Heart right ventricle (tissue), 16 donors: ENCODE measurements at places on chromosomes 6 and 20. TPM values are rescaled to one million over a fixed set of nuclear protein-coding genes. Genes with fewer than 3 reads are reported as not detected.

PSORS1C1 gene
- 4.7 TPM for total RNA-seq

ZNF391 gene
- 1.4 TPM for total RNA-seq

MTRF1L gene
- total RNA-seq = 32.2 TPM

MDFI gene
- total RNA-seq = 0.34 TPM

BCAS1 gene
- not detected for total RNA-seq

SPDEF gene
- total RNA-seq = 0.20 TPM

CNR1 gene
- total RNA-seq = 0.61 TPM

PNPLA1 gene
- total RNA-seq = not detected

- no peak overlapping the region for H3K27ac ChIP-seq
- H3K27me3 ChIP-seq = no peaks in the 10 kb centered on the region
- DNase-seq = no peak
- no peaks in the 10 kb centered on the region for H3K4me1 ChIP-seq
- H3K36me3 ChIP-seq = no peaks in the 10 kb centered on the region
Measured at GRCh38 chr20:43572891-43573290, 14.1 kb downstream of the SGK2 start.

DNA sequence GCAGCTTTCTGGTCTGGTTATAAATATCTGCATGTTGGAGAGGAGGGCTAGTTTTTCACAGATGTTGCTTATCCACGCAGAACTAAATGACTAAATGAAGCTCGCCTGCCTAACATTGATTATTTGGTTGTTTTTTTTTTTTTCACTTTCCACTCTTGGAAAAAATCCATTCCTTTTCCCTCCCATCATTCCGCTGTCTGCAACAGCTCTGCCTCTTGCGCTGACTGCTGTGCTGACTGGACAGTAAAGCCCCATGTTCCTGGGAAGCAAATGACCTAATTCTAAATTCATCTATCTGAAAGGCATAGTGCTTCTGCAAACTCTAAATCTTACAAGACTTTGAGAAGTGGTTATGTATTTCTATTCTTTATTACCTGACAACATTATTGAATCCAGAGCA is 255.5 kb upstream of the PLN start:
- H3K4me1 ChIP-seq = peaks cover 20% of the 10 kb centered on the region
- H3K27me3 ChIP-seq = no peaks in the 10 kb centered on the region
- H3K36me3 ChIP-seq = no peaks in the 10 kb centered on the region
- DNase-seq = no peak
- no peak overlapping the region for H3K27ac ChIP-seq

GRCh38 chr6:136803608-136804007 is 11.3 kb upstream of the MAP3K5 start:
- no peaks in the 10 kb centered on the region for H3K4me1 ChIP-seq
- no peaks in the 10 kb centered on the region for H3K27me3 ChIP-seq
- H3K4me3 ChIP-seq = no peak overlapping the region
- DNase-seq = no peak
- no peak overlapping the region for H3K27ac ChIP-seq

- peak; percentile 32 for DNase-seq
- H3K4me3 ChIP-seq = no peak overlapping the region
- H3K4me1 ChIP-seq = no peaks in the 10 kb centered on the region
- H3K27ac ChIP-seq = peak overlapping the region; percentile 66
Measured at GRCh38 chr6:74075323-74075722, 379.3 kb downstream of the CD109 start.

- peak; percentile 51 for DNase-seq
- peak overlapping the region; percentile 70 for H3K27ac ChIP-seq
- no peak overlapping the region for H3K4me3 ChIP-seq
- peaks cover 28% of the 10 kb centered on the region for H3K4me1 ChIP-seq
Measured at GRCh38 chr20:59221049-59221706, 57.6 kb downstream of the ZNF831 start.

DNA sequence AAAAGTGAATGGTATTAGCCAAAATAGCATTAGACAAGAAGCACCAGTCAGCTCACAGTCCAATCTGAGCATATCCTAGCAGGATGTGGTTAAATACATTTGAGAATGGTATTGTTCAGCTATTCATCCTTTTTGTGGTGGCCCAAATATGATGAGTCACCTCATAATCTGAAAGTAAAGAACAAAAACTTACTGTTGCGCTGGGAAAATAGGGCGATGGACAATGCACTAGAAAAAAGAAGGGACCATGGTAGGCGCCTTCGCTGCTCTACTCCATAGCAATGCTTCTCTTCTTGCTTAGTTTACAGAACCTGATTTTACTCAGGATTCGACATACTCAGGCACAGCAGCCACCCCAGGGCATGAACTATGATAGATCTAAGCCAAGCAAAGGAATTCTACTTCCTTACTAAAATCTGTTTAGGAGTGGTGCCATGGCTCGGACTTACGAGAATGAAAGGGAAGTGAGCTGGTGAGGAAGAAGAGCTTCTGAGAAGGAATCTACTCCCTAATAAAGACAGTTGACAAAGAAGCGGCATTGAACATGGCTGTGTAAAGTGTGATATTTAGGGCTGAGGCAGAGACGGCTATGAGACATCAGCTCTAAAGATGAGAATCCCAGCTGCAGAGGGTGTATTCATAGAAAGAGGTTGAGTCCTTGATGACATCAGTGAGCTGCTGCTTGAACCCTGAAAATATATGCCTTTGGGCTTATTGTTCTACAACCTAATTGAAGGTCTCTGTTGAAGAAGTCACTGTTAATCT is 16.6 kb upstream of the FBXO9 start:
- no peak for DNase-seq
- H3K36me3 ChIP-seq = no peaks in the 10 kb centered on the region
- H3K27ac ChIP-seq = no peak overlapping the region
- no peak overlapping the region for H3K4me3 ChIP-seq
- H3K27me3 ChIP-seq = no peaks in the 10 kb centered on the region

GRCh38 chr20:46523108-46523507 is 9.7 kb upstream of the ZNF334 start:
- H3K4me3 ChIP-seq = no peak overlapping the region
- H3K4me1 ChIP-seq = no peaks in the 10 kb centered on the region
- no peak for DNase-seq
- no peaks in the 10 kb centered on the region for H3K36me3 ChIP-seq

DNA sequence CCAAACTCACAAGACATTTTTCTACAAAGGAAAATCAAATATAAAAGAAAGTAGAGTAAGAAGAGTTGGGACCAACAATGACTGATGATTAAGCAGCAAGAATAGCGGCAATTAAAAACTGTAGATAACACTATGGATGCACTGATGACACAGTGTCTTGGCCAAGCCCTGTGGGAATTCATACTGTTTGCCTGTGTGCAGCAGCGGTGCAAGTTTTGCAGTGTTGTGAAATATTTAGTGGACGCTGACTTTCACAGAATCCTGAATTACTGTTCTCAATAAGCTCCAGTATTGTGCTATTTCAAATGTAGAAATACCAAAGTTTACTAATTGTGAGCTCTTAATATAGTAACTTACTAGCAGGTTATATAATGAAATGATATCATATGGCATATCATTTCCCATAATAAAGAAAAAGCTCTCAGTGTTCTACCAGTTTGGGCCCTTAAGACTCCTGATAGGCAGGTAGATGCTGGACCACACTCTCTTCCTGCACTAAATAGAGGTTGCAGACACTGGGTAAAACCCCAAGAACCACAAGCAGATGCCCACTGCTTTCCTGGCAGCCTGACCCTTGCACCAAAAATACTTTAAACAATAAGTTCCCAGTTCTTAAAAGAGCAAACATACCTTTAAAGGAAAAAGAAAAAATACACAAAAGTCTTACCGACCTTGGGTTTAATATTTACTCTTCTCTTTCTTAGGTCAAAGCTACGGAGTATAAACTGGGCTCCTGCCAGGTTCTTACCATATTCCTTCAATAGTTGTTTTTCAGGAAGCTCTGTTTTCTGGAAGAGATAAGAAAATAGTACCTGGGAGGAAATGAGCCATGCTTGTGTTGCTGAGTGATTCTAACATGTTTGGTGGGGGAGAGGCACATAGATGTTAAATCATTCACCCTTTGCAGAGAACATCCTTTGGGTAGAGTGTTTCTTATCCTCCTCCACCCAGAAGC is 41.6 kb downstream of the ANKEF1 start:
- peak overlapping the region; percentile 75 for H3K27ac ChIP-seq
- H3K27me3 ChIP-seq = no peaks in the 10 kb centered on the region
- no peaks in the 10 kb centered on the region for H3K36me3 ChIP-seq
- H3K4me1 ChIP-seq = peaks cover 23% of the 10 kb centered on the region
- H3K4me3 ChIP-seq = no peak overlapping the region

DNA sequence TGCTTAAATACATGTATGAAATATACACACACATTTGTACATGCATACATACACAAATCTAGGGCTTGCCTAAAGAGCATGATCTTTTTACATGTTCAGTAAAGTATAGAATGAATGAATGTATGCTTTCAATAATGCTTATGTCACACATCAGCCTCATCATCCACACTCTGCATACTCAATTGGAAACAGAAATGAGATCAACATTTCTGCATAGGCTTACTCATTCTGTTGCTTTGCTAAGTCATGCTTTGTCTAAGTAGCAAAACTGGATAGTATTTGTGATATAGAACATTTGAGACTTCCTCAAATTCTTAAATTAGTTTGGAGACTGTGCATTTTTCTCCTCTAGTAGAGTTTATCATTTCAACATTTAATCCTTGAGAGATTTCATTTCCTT is 343.3 kb downstream of the ADGRB3 start:
- no peaks in the 10 kb centered on the region for H3K27me3 ChIP-seq
- no peaks in the 10 kb centered on the region for H3K36me3 ChIP-seq
- no peak overlapping the region for H3K27ac ChIP-seq
- DNase-seq = no peak
- no peak overlapping the region for H3K4me3 ChIP-seq

DNA sequence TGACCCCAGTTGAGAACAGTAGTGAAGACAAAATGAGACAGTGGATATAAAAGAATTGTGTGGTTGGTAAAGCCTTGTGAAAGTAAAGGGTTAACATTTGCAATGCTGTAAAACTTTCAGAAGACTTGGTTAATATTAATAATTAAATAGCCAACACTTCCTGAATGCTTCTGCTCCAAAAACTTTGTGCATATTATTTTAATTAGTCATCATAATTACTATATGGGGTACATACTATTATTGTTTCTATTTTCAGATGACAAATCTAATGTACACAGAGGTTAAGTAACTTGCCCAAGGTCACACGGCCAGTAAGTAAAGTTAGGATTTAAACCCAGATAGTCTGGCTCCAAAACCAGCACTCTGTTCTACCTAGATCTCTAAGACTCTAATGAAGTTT is 291.3 kb downstream of the OGFRL1 start:
- no peaks in the 10 kb centered on the region for H3K4me1 ChIP-seq
- H3K4me3 ChIP-seq = no peak overlapping the region
- H3K36me3 ChIP-seq = no peaks in the 10 kb centered on the region
- no peak for DNase-seq

DNA sequence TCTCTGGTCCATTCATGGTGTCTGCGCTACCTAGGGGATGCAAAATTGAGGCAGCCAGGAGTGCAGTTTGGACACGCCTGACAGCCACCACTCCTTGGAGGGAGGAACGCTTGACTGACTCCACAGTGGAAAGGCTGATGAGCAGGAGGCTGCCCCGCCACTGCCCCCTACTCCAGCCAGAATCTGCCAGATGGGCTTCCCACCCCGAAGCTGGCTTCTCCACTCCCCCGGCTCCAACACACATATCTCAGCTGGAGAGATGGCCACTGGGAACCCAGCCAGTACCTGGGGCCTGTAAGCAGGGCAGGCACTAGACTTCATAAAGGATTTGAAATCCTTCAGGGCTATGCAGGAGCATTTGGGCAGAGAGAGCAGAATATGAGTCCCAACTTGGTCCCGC is 51.4 kb upstream of the BLCAP start:
- no peak overlapping the region for H3K4me3 ChIP-seq
- H3K36me3 ChIP-seq = no peaks in the 10 kb centered on the region
- no peak for DNase-seq
- H3K27ac ChIP-seq = no peak overlapping the region
- H3K27me3 ChIP-seq = peaks cover 34% of the 10 kb centered on the region

- peaks cover 15% of the 10 kb centered on the region for H3K4me1 ChIP-seq
- no peak overlapping the region for H3K27ac ChIP-seq
- no peak for DNase-seq
- no peak overlapping the region for H3K4me3 ChIP-seq
- no peaks in the 10 kb centered on the region for H3K36me3 ChIP-seq
Measured at GRCh38 chr6:40413239-40413638, 173.9 kb downstream of the LRFN2 start.

DNA sequence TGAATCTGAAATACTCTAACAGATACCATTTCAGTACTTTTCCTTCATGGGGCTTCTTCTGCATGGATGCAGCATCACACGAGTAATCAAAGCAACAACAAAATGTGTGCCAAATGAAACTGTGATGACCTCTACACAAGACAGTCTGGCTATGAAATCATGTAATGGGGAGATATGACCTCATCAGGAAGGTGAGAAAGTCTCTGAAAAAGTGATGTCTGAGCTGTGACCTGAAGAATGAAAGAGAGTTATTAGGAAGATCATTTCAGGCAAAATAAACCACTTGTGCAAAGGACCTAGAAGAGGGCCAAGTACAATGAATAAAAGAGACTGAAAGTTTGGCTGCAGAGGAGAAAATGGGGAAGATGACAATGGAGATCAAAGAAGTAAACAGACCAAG is 182.8 kb downstream of the PTPRK start:
- DNase-seq = no peak
- no peak overlapping the region for H3K4me3 ChIP-seq
- H3K27ac ChIP-seq = no peak overlapping the region
- no peaks in the 10 kb centered on the region for H3K27me3 ChIP-seq
- no peaks in the 10 kb centered on the region for H3K36me3 ChIP-seq
- peaks cover 37% of the 10 kb centered on the region for H3K4me1 ChIP-seq

DNA sequence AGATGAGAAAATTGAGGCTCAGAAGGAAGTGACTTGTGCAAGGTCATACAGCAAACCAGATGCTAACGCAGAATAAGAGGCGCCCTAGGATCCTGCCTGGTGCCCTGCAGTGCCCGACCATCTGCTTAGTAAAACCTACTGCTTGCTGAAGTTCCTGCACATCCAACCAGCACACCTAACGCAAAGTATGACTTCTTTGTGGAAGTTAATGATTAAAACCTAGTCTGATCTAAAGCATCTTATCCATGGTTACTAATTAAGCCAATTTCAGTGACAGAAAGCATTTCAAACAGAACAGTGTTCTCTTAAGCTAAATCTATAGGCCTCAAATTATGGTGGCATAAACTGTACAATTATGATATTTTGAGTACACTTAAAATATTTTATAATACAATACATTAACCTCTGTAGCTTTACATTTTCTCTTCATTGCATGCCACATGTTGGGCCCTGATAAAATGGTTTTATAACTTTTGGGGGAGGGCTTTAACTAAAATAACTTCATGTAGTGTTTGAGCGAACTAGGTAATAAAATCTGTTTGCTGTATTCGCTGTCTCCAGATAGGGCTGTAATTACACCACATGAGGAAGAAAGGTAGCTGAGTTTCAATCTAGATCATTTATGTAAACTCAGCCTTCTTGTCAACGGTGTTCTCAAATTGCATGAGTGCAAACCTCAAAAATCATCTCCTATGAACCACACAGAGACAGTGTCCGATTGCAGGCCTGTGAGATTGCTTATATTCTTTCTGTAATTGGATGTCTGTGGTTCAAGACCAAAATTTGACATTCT is 37.5 kb upstream of the BEND3 start:
- no peak overlapping the region for H3K4me3 ChIP-seq
- no peak overlapping the region for H3K27ac ChIP-seq
- no peak for DNase-seq
- no peaks in the 10 kb centered on the region for H3K27me3 ChIP-seq
- H3K36me3 ChIP-seq = no peaks in the 10 kb centered on the region
